ENCODE measurements at places on chromosomes 3 and 15. TPM values are rescaled to one million over a fixed set of nuclear protein-coding genes. Genes with fewer than 3 reads are reported as not detected.

DNA sequence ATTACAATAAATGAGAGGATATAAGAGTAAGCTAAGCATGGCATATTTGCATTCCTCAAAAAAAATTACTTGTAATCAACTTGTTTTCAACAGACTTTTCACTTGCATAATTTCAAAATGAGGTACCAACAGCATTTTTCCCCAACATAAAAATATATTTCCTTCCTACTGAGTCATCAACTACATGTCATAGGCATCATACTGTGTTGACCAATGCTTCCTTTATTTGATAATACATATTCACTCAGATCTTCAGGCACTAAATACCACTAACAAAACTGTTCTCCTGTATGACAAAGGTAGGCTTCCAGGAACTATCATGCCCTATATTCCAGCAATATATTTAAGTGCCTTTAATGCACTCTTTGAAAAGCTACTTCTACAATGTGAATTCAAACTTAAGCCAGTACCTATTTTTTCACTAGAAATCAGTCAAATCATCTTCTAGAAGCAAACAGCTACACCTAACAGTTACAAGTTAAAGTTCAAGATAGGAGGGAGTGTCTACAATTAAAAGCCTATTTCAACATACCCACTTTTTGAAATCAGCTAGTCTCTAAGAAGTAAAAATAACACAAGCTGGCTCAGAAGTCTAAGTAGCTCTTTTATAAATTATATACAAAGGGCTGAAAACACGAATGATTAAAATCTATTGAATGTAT, 11.3 kb downstream of the ADAM10 start:
- DNase-seq: no peak

- DNase-seq: no peak
Observed at GRCh38 chr3:111808439-111808838, 50.6 kb upstream of the PHLDB2 start.

DNA sequence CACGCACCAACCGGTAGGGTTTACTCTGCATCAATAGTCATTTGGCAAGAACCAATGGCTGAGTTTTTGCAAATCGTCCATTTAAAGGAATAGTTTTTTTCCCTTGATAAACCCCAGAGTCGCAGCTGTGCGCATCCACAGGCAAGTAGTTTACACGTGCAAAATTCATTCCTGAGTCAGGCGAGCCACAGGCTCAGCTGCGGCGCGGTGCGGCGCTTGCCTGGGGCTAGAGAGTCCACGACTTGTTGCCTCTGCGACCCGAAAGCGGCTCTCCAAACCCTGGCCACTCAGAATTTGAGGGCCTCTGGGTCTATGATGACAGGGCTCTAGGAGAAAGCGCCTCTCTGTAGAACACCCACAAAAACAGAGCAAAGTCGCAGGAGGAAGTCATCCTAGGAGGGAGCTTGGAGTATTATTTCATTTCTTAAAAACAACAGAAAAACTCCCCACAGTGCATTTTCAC, 36.7 kb downstream of the ZIC4 start:
- DNase-seq: no peak

GRCh38 chr3:101950510-101950909, 101.2 kb downstream of the NFKBIZ start:
- DNase-seq: no peak

GRCh38 chr3:160129459-160130061, 95.7 kb upstream of the C3orf80 start:
- no peak for DNase-seq

- DNase-seq: no peak
Observed at GRCh38 chr3:29683018-29683993, 402.4 kb downstream of the RBMS3 start.

- DNase-seq: no peak
Observed at GRCh38 chr3:172130717-172131050, 91.3 kb downstream of the FNDC3B start.

- no peak for DNase-seq
Observed at GRCh38 chr15:41558400-41559238, at the start of gene TYRO3. Gene TYRO3, plus strand, starts transcription at chr15:41559212. Its CDS starts 46 bp downstream, at chr15:41559258.

DNA sequence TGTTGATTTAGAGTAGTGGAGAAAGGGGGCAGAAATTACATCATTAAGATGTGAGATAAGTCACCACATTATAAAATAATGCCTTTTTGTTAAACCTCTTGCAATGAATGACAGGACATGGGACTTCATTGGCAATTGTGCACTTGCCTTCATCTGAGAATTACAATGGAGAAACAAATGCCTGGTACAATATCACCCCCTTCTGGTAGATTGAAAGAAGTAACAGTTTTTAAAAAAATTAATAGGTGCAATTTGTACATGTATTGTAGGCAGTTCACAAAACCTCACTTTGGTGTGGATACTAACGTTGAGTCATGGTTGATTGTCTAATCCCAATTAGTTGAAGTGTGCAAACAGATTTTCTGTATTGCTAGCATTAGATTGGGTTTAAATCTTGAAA, 4.6 kb upstream of the P2RY14 start:
- peak; percentile 22 for DNase-seq

CPNE4 gene
- 0.73 TPM for polyA plus RNA-seq

CCR9 gene
- 0.09 TPM for polyA plus RNA-seq
